ENCODE measurements at places on chromosomes 11 and 22.

GRCh38 chr11:48001438-48002021, 21.2 kb downstream of the PTPRJ start:
- DNase-seq = peak; percentile 81

- no peak for DNase-seq
Observed at GRCh38 chr11:126268361-126268707, 361 bp downstream of the SRPRA start.

DNA sequence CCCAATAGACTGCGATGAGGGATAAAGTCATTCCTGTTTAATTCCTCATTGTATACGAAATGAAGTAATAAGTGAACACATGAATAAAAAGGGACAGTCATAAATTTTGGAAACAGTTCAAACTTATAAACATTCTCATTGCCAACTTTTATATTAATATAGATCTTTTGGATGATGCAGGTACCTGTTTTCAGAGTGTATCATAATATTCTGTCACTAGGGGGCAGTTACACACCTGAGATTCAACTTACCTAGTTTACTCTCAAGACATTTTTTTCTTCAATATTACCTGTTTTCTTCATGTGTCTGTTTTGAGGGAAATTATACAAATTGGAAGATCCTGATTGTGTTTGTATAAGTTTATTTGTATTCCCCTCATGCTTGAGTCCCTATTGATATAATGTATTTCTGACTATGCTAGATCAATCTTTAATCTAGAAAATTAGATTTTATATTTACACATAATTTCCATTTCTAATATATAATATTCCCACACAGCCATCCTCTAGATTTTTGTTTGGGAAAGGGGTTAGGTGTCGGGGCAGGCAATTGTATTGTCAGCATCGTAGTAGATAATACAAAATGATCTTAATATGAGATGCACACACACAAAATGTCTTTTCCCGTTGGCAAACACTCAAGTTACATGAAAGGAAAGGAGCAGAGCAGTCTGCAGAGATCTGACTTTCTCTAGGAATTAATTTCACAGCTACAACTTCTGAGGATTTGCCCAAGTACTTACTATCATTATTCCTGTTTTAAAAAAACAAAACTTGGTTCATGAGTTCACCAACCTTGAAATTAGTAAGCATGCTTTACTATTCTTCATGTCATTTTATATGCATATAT, 18.4 kb downstream of the FDX1 start:
- DNase-seq = no peak

- no peak for DNase-seq
Observed at GRCh38 chr11:111819829-111820237, 51.5 kb downstream of the ALG9 start.

DNA sequence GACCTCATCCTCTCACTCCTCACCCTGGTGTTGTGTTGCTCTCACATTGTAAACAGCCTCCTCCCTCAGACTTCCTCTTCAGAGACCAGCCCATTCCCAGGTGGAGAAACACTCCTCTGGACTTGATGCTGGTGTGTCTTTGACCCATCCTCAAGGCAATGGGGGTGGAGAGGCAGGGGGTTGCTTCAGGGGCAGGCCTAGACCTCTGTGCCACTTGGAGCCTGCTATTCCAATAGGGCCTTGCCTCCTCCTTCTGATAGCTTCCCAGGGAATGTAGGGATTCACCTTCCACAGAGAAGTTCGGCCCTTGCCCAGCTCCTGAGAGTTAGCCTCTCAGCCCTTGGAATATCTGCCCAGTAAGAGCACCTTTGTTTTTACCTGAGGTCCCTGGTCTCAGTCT, 606.6 kb upstream of the CADM1 start:
- DNase-seq = no peak

DNA sequence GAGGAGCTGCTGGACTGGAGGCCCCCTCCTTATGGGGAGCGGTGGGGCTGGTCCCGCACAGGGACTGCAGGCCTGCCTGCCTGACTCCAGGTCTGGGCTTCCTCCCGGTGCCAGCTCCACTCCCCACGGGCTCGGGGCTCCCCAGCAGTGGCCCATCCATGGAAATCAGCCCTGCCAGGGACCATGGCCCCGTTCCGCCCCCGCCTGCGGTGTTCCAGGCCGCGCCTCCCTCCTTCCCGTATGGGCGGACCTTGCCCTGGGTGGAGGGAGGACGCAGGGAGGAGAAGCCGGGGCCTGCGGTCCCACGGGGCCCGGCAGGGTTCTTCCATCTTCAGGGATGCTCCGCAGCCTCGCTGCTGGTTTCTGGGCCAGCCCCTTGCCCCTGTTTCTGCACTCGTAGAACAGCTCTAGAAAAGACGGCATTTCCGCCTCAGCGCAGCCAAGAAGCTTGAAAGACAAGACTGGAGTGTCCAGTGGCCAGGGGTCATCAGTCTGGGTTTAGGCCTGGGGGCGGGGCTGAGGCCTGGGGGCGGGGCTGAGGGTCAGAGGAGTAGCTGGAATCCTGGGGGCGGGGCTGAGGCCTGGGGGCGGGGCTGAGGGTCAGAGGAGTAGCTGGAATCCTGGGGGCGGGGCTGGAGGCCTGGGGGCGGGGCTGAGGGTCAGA, 1330.6 kb downstream of the BRD1 start:
- DNase-seq = no peak

GRCh38 chr22:47460176-47460575, 697.7 kb downstream of the TBC1D22A start:
- DNase-seq = no peak

DNA sequence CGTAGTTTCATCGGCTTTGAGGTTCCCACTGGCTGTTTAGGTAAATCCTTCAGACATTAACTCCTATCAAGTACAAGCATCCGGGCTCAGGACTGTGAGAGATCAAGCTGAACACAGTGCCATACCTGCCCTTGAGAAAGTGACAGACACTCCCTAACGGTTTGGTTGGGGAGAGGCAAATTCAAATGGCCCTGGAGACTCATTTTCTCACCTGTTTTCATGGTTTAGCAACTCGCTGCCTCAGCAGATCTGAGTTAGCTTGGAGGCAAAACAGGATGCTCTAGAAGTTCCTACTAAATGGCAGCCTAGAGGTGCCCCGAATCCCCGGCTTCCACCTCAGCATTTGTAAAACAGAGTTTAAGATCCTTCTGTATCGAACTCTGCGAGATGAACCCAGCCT, 3.6 kb upstream of the FBXO3 start:
- DNase-seq = no peak

DNA sequence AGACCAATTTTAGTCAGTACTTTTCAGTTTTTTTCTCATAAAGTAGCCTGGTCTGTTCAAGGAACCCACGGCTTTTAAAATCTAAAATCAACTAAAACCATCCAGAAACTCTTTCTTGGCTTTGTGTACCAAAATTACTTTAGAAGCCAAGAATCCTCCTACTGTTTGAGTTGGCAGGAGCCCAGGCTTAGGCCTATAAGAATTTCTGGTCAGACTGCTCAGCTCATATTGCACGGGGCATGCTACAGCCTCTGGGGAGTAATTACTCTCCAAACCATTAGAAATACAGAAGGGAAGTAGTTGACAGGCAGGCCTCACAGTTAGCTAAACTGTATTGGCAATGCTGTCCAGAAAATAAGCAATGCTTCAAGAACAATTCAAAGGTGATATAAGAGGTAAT, 1862.9 kb upstream of the RAG2 start:
- DNase-seq = no peak

GRCh38 chr22:24302591-24302990, 32.0 kb downstream of the SPECC1L start:
- DNase-seq = no peak

DNA sequence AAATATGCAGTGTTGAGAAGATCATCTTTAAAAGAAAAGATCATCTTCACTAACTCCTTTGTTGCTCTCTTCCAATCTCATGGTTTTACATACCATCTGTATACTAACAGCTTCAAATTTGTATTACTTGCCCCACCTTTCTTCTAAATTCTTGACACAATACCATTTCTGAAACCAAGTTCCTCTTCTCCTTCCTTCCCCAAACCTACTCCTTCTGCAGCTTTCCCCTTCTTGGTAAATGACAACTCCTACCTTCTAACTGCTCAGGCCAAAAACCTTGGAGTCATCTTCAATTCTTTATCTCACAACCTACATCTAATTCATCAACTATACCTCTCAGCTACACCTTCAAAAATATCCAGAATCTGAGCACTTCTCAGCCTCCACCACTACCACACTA, 9.3 kb downstream of the PRCP start:
- no peak for DNase-seq

GRCh38 chr11:17952487-17952886, 60.4 kb downstream of the SERGEF start:
- DNase-seq = no peak

- no peak for DNase-seq
Observed at GRCh38 chr11:69241075-69241740, 52.7 kb upstream of the MYEOV start.

DNA sequence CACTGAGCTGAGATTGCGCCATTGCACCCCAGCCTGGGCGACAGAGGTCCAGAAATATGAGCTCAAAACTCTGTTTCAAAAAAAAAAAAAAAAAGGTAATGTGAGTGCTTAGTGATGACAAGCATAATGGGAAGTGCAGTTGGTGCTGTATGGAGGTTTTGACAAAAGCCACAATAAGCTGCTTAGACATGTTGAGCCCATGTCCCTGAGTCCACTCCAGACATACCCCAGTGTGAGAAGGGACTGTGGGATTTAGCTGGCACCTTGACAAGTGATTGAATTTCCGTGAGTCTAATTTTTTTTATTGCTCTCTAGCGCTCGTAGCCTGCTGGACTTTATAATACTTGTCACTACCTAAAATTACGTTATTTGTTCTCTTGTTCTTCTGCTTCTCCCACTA, 15.1 kb upstream of the LGR4 start:
- DNase-seq = no peak

DNA sequence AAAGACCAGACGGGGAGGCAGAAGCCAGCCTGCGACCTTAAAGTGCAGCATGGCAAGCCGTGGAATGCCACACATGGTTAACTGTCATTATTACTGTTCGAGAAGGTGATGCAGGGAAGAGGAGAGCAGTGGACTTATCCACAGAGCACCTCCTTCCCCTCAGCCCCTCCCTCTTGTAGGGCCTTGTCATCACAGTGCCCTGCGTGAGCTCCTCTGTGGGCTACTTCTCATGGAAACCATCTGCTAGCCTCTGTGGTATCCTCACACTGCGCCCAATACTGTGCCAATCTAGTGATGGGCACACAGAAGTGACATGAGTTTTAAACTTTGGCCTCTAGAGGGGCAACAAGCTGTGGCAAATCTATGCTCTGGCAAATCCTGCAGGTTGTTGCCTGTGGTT, 18.2 kb upstream of the CCDC134 start:
- DNase-seq = no peak

GRCh38 chr11:79440571-79441460, at the start of gene TENM4:
Gene TENM4 (minus strand): TSS chr11:79441030. CDS start chr11:79069944, 371,086 bp downstream.
- no peak for DNase-seq

GRCh38 chr11:61922539-61922938, 5.2 kb upstream of the RAB3IL1 start:
- no peak for DNase-seq

DNA sequence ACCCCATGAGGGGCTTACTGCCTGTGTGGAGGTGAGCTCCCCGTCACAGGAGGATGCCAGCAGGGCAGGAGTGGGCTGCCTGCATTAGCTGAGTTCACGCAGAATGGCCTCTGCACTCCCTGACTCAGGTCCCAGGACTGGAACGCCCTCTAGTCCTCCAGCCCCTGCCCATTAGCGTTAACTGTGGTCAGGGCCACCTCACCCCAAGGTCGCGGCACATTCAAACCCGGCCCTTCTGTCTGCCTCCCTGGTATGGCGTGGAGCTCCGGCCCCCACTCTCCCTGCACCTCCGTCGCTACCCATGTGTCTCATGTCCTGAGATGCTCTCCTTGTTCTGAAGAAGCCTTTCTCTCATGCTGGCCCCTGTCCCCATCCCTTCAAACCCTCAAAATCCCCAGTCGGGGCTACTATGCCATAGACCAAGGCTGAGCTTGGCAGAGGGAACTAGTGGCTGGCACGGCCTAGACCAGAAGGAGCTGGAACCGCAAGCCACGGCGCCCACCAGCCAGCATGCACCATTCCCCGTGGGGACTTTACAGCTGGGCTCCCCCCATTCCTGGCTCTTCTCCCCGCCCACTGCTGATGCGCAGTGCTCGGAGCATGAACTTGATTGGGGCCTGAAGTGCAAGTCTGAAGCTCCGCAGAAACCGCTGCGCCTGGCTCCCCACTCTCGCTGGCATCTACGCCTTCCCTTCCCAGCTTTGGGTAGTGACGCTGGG, 79.5 kb upstream of the RTL6 start:
- no peak for DNase-seq

GRCh38 chr22:30241576-30242371, 4.8 kb downstream of the LIF start:
- no peak for DNase-seq

- DNase-seq = no peak
Observed at GRCh38 chr11:65857500-65857852, 504 bp downstream of the CFL1 start.

DNA sequence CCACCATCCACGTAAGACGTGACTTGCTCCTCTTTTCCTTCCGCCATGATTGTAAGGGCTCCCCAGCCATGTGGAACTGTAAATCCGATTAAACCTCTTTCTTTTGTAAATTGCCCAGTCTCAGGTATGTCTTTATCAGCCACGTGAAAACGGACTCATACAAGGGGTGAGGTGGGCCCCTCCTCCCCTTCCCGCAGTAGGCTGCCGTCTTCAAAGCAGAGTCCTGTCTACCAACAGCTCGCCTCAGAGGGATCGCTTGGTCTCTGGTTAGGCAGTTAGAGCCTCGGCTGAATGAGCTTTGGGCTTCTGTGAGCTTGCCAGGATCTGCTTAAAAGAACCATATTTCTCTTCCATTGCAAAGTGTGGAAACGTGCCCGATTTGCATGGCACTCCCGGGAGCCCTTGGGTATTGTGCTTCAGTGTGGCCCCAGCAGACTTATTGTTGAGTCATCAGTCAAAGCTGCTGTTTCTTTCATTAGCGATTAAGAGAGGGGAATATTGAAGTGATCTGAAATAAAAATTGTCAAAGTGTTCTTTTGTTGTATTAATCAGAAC, 338.3 kb downstream of the TBC1D22A start:
- no peak for DNase-seq

DNA sequence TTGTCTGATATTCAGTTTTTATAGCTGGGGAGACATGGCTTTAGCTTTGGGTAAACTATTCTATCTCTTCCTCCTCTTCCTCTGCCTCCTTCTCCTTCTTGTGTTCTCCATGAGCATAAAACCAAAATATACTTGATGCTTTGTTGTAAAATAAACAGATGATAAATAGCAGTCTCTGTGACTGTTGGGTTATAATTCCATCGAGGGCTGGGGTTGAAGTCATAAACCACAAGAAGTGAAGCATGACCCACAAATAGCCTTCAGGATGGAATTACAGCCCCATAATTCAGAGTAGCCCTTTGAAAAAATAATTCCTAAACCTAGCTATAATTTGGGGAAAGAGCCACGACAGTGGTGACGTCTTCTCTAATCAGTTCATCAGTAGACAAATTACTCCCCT, 177.7 kb downstream of the SNX19 start:
- no peak for DNase-seq

All from stimulated activated CD4-positive, alpha-beta T cell treated with anti-CD3 and anti-CD28 coated beads, TNF-alpha, amount 100 ng/mL, for 48 hours (primary cell).